ENCODE measurements at places on chromosomes 7 and 10. TPM values are rescaled to one million over a fixed set of nuclear protein-coding genes. Genes with fewer than 3 reads are reported as not detected.

GRCh38 chr10:10489076-10489475, 528.6 kb upstream of the CELF2 start:
- DNase-seq, result no peak

DNA sequence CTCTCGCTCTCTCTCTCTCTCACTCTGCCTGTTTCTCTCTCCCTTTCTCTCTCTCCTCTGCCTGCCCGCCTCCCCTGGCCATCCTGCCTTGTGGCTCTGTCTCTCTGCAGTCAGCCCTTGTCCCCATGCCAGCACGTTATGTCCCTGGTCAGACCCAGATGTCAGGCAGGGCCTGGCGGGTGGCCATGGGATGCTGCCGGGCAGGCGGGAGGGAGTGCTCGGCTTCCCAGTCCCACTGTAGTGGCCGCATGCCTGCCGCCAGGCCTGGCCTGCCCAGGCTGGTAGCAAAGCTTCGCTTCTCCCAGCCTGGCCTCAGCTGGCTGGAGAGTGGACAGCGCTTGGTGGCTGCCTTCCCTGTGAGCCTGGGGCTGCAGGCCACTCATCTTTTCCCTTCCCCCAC, 121.5 kb upstream of the ZNF716 start:
- no peak for DNase-seq

GRCh38 chr7:134925766-134926165, 60.5 kb upstream of the AGBL3 start:
- DNase-seq, result no peak

ITPRID1 gene
- 1.2 TPM for total RNA-seq

- no peak for DNase-seq
Measured at GRCh38 chr7:23020742-23021401, 6.9 kb upstream of the HYCC1 start.

- no peak for DNase-seq
Measured at GRCh38 chr7:78895393-78895792, 558.1 kb downstream of the MAGI2 start.

GBX1 gene
- not detected for total RNA-seq

DGKI gene
- 0.24 TPM for total RNA-seq

DNA sequence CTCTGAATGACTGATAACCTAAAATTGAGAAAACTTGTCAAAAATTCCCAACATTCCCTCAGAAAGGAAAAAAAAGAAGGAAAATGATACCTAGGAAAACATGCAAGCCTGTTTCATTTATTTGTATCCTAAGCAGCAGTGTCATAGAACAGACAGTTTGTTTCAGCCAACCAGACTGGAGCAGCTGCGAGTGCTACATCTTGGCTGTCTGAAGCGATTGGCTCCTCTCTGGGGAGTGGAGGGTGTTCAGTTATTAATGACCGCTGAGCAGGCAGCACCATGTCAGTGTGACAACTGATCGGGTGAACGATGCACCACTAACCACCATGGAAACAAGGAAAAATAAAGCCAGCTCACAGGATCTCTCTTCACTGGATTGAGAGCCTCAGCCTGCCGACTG, at the start of gene LRRN3:
TSS of gene LRRN3 (plus strand) at position 282 of the 400 bp plus-strand sequence. CDS start 31,646 bp downstream, outside the sequence.
- no peak for DNase-seq

VSTM2A gene
- 1.3 TPM for total RNA-seq

WEE2 gene
- total RNA-seq, result not detected

DNA sequence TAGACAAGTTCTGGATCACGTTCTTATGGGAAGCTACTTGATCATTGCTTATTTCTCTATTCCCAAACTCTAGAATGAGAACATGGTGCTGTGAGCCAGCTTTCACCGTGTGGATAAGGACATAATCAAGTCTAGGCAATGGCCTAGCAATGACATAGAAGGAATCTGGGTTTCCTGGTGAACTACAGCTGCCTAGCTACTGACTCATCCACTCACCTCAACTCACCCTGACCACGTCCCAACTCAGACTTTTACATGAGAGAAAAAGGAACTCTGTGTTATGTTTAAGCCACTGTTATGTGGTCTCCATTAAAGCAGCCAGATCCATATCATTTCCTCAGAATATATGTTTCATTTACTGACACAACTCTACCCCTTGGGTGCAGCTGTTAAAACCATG, 18.8 kb upstream of the MET start:
- no peak for DNase-seq

DNA sequence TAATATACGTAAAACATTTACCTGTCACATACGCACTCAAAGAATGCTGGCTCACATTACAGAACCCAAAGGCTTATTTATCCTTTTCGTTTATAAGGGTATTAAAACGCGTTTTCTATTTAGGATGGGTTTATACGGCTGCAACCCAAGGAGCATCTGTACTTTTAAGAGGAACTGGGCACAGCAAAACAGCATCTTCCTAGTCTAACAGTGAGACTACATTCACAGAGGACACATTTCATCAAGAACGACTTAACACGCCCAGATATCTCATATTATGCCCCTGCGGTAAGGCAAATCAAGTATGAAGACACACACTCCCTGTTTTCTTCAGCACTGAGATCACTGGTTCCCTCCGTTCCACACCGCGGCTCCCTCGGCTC, 533 bp upstream of the DMTF1 start:
- no peak for DNase-seq

DNA sequence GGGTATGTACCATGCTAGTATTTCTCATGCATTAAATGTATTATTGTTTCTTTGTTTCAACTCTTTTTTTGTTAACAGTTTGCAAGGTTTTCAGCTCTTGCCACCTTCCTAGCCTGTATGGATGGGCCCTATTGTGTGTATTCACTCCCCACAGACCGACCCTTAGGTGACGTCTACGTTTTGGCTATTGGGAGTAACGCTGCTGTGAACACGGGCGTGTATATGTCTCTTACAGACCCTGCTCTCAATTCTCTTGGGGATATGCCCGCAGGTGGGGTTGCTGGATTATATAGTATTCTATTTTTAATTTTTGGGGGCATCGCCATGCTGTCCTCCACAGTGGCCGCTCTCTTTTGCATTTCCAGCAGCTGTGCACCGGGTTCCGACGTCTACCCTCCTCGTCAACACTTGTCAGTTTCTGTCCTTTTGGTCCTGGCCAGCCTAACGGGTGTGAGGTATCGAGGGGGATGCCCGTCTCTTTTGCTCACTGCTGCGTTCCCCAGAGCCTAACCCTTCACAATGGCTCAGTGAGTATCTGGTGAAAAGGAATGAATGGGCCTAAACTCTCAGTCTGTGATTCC, 64.1 kb upstream of the GNA12 start:
- DNase-seq, result no peak

- DNase-seq, result no peak
Measured at GRCh38 chr7:138785587-138786437, 12.0 kb upstream of the TMEM213 start.

CTTNBP2 gene
- 3.8 TPM for total RNA-seq

GRCh38 chr7:135681762-135682161, 19.4 kb downstream of the STMP1 start:
- DNase-seq, result no peak

DNA sequence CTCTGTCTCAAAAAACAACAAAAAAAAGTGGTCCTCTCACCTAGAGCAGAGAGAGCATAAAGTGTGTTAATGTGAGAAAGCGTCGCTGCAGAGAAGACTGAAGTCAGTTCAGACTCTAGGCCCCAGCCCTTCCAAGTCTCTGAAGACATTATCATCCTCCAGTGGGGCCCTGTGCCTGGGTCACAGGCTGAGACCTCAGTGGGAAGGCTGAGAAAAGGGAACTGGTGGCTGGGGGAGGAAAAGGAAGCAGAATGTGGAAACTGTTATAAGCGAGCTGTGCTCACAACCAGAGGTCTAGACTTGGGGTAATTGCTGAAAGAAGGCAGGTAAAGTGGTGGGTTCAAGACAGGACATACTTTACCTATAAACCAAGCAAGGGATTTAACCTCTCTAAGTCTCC, 4.9 kb upstream of the RRP12 start:
- no peak for DNase-seq

DGKB gene
- 0.06 TPM for total RNA-seq

VPS50 gene
- total RNA-seq, result 27.6 TPM

DNA sequence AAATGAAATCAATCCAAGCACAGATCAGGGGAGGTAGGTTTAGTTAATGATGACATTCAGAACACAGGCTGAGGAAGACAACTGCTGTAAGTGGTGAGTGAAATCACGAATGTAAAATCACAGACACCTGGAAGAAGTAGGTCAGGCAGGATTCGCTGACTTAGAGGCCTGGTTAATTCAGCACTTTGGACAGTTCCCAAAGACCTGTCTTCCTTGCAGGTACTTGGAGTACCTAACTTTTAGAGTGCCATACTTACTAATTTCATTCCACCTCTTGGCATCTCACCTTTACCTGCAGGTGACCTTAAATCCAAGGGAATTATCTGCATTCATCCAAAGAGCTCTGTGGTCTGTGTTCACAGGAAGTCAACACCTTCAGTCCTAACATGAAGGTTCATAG, 822.3 kb downstream of the PHTF2 start:
- no peak for DNase-seq

SYT15 gene
- 1.4 TPM for total RNA-seq

GIMAP8 gene
- total RNA-seq, result 2.9 TPM

PVRIG gene
- total RNA-seq, result not detected

GRCh38 chr10:83253011-83253671, 886.2 kb upstream of the GHITM start:
- no peak for DNase-seq

PON2 gene
- 106 TPM for total RNA-seq

DNA sequence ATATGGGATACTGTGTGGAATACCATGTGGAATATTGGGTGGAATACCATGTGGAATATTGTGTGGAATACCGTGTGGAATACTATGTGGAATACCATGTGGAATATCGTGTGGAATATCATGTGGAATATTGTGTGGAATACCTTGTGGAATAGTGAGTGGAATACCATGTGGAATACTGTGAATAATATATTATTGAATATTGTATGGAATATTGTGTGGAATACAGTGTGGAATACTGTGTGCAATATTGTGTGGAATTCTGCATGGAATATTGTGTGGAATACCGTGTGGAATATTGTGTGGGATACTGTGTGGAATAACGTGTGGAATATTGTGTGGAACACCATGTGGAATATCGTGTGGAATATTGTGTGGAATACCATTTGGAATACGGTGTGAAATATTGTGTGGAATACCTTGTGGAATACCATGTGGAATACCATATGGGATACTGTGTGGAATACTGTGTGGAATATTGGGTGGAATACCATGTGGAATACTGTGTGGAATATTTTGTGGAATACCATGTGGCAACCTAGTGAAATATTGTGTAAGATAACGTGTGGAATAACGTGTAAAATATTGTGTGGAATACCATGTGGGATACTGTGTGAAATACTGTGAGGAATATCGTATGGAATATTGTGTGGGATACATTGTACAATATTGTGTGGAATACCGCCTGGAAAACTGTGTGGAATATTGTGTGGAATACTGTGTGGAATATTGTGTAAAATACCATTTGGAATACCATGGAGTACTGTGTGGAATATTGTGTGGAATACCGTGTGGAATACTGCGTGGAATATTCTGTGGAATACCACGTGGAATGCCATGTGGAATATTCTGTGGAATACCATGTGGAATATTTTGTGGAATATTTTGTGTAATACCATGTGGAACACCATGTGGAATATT, 133.9 kb upstream of the CHST15 start:
- DNase-seq, result no peak

- no peak for DNase-seq
Measured at GRCh38 chr7:2983586-2983985, 60.1 kb downstream of the CARD11 start.

DNA sequence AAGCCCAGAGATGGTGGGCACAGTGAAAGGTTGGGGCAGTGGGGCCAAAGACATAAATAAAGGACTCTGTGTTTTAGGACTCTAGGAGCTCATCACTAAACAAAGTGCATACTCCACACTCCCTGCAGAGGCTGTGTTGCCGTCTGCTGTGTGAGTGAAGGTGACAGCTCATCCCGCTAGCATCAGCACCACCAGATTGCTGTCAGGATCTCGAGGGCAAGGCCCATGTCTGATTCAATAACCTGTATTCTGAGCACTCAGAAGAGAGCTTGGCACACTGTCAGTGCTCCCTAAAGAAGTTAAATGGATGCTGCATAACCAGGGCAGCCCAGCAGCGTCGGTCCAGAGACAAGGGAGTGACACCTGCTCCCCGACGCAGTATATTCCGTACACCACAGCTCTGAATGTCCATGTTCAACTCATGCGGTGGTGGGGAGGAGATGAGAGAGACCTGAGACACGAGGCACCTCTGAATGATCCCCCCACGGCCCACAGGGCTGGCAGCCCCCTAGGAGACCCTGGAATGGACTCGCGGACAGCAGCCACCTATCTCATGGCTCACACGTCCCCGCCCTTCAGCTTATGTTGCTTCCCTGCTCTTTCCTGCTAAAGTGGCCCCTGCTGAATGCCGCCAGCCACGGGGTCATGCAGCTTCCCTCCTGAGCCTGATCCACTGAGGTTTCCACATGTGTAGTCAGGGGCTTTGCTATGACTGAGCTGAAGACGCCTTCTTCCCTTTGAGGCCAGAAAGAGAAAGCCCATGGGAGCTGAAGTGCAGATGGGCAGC, 132.7 kb upstream of the KCNMA1 start:
- no peak for DNase-seq

- DNase-seq, result peak; percentile 39
Measured at GRCh38 chr7:44486693-44487092, 3.8 kb downstream of the NUDCD3 start.

- DNase-seq, result no peak
Measured at GRCh38 chr7:51237446-51238133, 79.0 kb downstream of the COBL start.

SHTN1 gene
- 34.1 TPM for total RNA-seq

TMEM139 gene
- total RNA-seq, result 21.8 TPM
